ENCODE measurements at places on chromosomes 13 and 19.

GRCh38 chr13:94978516-94978915, 266.2 kb upstream of the SOX21 start:
- no peak for DNase-seq

DNA sequence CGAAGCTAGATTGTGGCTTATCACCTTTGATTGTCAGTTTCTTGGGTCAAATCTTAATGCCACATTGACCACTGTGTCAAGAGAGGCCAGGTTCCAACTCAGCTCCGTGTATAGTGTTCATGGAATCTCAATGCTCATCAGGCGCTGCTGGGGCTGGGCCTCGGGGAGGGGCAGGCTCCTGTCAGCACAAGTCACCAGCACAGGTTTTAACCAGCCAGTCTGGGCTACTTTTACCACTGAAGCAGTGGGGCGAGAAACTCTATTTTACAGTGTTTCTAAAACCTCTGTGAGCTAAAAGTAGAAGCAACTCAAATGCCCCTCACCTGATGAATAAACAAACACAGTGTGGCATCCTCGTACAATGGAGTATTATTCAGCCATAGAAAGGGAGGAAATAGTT, 118.7 kb upstream of the GJB6 start:
- DNase-seq: no peak

DNA sequence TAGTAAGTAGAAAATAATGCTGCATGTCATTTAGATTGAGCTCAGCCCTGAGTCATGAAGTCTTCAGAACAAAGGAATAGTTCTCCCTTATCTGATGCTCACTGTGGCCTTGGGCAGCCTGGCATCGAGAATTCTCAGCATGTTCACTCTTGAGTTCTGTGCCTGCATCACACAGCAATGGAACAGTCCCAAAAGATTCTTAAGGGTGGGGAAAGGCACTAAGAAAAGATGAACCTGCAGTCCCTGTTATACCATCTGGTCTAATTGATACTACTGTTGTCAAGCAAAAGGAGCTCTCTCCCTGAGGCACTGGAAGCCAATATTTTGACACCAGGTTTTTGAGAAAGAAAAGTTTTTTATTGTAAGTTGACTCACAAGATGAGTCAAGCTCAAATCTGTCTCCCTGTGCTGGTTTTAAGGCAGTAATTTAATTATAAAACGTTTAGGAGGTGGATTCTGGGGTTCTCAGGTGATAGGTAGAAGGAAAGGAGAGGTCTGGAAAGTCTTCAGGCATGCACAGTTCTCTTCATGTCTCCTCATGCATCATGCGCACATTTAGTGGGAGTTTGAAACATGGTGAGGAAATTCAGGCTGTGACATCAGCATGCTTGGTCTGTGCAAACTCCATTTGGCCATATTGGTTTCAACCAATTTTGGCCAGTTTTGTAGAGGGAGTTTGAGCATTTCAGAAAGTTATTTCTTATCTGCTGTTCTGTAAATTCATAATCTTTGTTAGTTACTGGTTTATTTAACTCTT, 38.1 kb upstream of the ZNF766 start:
- DNase-seq: no peak

- no peak for DNase-seq
These were observed 23.2 kb downstream of the PRKD2 start for GRCh38 chr19:46693760-46694159.

DNA sequence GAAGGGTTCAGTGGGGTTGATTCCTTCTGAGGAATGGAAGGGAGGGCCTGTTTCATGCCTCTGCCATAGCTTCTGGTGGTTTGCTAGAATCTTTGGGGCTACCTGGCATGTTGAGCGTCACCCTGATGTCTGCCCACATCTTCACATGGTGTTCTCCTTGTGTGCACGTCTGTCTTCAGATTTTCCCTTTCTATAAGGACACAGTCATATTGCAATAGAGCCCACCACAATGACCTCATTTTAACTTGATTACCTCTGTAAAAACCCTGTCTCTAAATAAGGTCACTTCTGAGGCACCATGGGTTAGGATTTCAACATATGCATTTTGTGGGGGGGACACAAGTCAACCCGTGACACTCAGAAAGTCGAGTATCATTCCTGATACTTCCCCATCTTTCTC, 257.9 kb downstream of the COG6 start:
- DNase-seq: no peak

- no peak for DNase-seq
These were observed 11.9 kb upstream of the WDR18 start for GRCh38 chr19:972281-972680.

DNA sequence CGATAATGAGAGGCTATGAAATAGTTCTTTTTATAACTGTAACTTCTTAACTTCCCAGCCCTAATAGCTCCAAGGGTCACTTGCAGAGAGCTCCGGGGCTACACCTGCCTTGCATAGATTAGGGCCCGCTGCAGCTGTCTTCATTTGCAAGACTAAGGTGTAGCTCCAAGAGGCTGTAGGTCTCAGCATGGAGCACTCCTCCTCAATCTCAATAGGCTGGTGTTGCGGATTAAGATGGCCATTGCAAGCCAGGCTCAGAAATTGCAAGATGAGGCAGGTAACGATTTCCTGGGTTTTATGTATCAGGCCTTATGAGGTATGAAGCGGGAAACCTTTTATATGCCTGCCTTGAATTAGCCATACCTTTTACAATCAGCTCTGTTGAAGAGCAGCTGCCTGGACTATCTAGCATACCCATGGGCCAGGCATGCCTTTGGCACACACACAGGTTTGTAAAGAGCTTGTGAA, 185.7 kb downstream of the TM9SF2 start:
- DNase-seq: no peak

- DNase-seq: no peak
These were observed 45.5 kb upstream of the ZNF91 start for GRCh38 chr19:23440791-23441190.

DNA sequence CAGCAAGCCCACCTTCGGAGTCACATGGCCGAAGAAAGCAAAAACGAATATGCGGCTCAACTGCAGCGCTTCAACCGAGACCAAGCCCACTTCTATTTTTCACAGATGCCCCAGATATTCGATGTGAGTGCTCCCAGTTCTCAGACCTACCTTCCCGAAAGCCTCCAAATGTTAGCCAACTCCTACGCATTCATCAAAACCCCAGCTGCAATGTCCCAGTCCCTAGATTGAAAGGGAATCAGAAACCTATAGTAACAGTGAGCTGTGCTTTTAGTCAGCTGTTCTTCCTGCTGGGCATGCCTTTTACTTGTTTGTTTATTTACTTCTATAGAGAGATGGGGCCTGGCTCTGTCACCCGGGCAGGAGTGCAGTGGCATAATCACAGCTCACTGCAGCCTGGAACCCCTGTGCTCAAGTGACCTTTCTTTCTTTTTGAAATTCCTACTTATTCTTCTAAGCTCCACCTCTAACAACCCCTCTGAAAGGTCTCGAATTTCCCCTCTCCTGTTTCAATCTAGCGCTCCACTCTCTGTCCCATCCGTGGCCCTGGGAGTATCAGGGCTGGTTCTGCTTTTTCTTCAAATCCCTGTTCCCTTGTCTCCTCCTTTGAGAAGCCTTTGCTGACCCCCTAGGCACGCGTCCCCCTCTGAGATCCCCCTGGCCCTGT, 4.4 kb downstream of the TRIP10 start:
- DNase-seq: no peak

DNA sequence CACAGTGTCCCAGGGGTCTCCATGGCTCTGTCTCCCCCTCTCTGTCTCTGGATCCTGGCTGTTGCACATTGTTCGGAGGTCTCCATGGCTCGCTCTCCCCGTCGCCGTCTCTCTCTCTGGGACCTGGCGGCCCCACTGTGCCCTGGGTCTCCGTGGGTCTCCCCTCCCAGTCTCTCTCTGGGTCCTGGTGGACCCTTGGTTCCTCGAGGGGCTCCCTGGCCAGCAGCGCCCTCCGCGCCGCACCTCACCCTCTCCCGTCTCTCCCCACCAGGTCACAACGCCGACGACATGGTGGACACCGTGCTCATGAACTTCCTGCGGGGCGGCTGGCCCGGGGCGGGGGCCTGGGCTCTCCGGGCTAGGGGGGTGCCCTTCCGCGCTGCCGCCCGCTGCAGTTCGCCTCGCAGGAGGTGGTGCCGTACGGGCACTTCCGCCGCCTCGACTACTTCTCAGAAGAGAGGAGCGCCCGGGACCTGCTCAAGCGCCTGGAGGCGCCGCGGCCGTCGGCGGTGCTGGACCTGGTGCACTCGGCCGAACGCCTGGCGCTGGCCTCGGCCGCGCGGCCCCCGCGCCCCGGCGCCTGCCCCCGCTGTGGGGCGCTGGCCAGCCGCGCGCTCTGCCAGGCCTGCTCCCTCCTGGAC, 29.1 kb downstream of the SIGLEC5 start:
- no peak for DNase-seq

GRCh38 chr13:72514146-72514545, 213.3 kb downstream of the MZT1 start:
- no peak for DNase-seq

- no peak for DNase-seq
These were observed 2.0 kb downstream of the GPI start for GRCh38 chr19:34366738-34367623.

GRCh38 chr19:32662186-32662585, 12.8 kb downstream of the ANKRD27 start:
- no peak for DNase-seq

Data from stimulated activated CD8-positive, alpha-beta memory T cell treated with anti-CD3 and anti-CD28 coated beads, Interleukin-15, amount 100 ng/mL, for 4 hours (primary cell).